ENCODE measurements at places on chromosomes 16 and 17.

DNA sequence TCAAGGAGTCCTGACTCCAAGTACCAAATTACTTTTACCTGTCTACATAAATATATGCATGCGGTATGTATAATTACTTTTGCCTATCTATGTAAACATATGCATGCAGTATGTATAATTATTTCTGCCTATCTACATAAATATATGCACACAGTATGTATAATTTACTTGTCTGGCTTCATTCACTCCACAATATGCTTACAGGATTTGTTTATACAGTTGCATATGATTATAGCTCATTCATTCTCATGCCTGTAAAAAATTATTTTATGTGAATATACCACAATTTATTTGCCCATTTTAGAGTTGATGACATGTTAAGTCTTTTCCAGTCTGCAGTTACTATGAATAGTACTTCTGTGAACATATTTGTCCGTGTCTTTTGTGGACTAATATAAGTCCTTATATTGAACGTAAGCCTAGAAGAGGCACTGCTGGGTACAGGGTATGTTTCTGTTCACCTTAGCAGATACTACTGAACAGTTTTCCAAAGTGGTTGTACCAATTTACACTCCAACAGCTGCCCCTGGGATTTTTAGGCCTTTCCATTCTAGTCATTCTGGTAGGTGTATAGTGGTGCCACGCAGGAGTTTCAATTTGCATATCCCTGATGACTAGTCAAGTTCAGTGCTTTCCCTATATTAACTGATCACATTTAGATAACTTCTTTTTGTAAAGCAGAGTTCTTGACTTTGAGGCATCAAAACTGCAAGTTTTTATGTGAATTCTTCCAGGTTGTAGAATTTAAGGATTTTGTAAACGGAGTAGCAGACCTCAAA, 47.0 kb downstream of the MARVELD3 start:
- no peak for DNase-seq

DNA sequence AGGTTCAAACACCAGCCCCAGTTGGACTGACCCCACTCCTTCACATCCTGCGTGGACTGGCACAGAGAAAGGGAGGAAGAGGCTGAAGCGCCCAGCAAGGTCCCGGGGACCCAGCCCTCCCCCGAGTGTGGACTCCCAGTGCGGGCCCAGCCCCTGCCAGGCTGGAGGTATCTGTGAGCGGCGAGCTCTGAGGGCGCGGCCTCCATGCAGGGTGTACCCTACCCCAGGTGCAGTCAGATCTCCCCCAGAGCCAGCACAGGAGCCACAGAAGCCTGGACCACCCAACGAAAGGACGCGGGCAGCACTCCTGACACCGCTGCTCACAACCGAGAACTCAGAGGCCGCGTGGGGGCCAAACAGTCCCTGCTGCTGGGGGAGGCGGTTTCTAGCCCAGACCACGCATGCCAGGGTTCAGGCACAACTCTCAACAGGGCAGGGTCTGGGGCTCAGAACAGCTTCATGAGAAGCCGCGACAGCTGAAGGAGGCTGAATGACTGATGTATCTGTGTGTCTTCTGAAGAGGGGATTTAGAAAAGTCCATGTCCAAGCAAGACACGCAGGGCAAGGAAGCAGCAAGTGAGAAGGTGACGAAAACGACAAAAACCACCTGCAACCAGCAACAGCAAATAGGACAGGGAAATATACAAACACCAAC, 8.5 kb downstream of the SLC38A10 start:
- no peak for DNase-seq

GRCh38 chr16:82660966-82661365, 34.2 kb downstream of the CDH13 start:
- no peak for DNase-seq

DNA sequence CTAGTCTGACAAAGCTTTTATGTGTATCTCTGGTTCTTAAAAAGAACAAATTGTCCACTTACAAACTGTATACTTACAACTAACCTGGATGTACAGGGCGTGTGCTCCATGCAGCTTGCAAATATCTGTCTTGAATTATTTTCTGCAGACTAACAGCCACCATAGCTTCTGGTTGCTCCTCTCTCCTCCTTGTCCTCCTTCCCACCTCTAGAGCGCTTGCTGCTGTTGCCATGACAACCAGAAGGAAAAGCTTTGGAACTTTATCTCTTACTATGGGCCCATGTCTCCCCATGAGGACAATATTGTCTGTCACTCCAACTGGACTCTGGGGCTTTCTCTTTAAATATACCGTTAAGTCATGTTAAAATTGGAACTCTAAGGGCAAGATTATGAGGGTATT, 71.5 kb upstream of the DHX40 start:
- no peak for DNase-seq

- DNase-seq = no peak
Measured at GRCh38 chr16:11051879-11052808, 107.8 kb downstream of the CLEC16A start.

Data from non-pigmented ciliary epithelial cell (primary cell).